Stimulated activated effector memory CD8-positive, alpha-beta T cell treated with anti-CD3 and anti-CD28 coated beads, Interleukin-12 subunit alpha, Interleukin-12 subunit beta, amount 100 ng/mL, for 72 hours (primary cell): ENCODE measurements at places on chromosomes 5 and 9.

- no peak for DNase-seq
These were observed 30.5 kb upstream of the TARS1 start for GRCh38 chr5:33410221-33410620.

GRCh38 chr5:14753947-14754346, 89.4 kb downstream of the OTULIN start:
- DNase-seq, result no peak

- DNase-seq, result no peak
These were observed 53.4 kb upstream of the RPS23 start for GRCh38 chr5:82331557-82331956.

- DNase-seq, result no peak
These were observed 14.1 kb upstream of the SEMA5A start for GRCh38 chr5:9559965-9560364.

DNA sequence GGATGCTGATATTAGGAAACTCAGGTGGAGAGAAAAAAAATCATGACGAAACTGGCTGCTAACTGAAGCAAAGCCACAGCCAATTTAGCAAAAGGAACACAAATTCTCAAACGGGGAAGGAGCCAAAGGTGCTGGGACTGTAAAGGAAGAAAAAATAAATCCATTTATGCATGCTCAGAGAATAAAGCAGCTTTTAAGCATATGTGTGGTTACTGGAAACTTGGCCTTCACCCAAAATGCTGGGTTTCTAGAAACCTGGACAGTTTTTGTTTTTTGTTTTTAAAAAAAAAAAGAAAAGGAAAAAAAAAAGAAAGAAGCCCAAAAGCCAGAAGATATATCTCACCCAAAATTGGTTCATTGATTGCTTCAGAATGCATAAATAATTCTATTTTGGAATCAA, 8.0 kb downstream of the WHRN start:
- no peak for DNase-seq

DNA sequence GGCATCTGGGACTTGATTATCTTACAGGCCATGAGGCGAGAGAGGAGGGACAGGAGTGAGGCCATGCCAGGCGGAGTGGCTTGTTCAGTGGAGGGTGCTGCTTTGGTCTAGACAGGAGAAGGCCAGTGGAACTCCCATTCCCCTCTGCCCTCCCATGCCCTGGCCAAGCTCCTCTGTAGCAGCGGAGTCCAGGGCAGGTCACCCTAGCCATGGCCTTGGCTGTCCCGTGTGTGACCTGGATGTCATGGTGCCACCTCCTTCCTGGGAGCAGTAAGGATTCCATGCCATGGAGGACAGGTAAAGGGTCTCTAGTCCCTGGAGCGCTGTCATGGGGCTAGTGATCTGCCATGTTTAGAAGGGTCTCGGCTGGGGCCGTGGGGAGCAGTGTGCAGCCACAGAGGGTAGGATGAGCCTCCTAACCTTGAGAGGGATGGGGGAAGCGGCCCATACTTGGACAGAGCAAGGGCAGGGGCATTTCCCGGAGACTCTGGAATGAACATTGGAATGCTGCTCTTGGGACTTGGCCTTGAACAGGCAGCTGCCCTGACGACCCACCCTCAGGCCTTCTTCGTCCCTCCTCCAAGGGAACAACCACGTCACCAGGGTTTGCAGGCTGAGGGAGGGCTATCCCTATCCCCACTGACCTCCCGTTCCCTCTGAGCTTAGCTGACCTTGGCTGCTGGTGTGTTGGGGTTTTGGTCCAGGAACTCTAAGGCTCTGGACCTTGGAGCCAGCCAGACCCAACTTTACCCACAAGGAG, 100.4 kb downstream of the DAB2IP start:
- DNase-seq, result no peak

DNA sequence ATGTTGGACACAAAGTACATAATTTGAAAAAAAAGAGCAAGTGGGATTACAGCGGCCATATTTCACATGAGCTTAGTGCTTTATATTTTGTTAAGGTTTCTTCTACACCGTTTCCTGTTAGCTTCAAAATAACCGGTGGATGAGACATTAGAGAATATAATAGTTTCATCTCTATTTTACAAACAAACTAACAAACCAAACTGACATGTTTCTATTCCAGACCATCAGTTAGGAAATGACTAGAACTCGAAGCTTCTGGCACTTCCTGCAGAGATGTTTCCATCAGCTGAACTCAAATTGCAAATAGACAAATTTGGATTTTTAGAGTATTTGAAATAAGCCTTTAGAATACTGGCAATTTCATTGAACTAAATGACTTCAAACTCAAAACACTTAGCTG, 86.5 kb downstream of the MTRR start:
- DNase-seq, result no peak

DNA sequence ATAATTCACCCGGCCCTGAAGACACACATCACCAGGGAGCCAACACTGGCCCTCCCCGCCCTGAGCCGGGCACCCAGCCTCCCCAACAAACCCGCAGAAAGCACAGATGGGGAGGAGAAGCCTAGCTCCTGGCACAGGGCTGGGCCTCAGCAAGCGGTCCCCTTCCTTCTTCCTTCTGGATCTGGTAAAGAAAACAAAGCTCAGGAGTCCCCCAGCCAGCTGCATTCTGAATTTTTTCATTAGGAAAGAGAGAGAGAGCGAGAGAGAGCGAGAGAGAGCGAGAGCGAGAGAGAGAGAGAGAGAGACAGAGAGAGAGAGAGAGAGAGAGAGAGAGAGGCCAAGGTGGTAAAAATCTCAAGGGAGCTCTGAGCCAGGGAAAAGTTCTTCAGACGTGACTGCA, 195.7 kb downstream of the CRB2 start:
- DNase-seq, result no peak

DNA sequence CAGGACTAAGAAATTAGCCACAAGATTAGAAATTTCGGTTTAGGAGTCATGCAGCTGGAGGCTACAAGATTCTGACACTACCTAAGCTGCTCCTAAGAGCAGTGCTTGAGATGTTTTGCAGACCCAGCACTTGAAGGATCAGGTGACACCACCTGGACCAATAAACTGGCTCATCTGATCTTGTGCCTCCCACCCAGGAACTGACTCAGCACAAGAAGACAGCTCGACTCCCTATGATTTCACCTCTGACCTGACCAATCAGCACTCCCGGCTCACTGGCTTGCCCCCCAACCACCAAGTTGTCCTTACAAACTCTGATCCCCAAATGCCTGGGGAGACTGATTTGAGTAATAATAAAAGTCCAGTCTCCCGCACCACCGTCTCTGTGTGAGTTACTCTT, 170.4 kb downstream of the TTC39B start:
- no peak for DNase-seq

DNA sequence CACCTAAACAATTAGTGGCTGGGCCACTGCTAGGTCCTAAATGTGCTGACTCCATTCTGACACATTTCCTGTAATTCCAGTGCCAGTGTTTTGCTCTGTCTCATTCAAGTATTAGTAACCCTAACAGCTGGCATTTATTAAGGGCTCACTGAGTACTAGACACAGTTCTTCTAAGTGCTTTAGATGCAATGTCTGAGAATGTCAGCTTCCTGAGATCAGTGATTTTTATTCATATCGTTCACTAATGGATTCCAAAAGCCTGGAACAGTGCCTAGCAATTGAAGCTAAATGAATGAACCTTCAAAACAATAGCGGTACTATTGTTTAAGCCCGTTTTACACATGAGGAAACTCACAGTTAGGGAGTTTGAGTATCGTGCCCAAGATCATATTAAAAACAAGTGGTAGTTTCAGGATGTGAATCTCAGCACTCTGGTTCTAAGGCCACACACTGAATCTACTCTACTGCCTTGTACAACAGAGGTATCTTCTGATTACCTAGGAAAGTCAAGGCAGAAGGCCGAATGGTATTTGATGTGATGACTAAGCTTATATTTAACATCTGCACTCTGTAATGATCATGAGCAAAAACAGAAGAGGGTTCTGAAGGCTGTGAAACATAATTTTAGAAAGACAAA, 304.0 kb downstream of the PJA2 start:
- DNase-seq, result no peak

DNA sequence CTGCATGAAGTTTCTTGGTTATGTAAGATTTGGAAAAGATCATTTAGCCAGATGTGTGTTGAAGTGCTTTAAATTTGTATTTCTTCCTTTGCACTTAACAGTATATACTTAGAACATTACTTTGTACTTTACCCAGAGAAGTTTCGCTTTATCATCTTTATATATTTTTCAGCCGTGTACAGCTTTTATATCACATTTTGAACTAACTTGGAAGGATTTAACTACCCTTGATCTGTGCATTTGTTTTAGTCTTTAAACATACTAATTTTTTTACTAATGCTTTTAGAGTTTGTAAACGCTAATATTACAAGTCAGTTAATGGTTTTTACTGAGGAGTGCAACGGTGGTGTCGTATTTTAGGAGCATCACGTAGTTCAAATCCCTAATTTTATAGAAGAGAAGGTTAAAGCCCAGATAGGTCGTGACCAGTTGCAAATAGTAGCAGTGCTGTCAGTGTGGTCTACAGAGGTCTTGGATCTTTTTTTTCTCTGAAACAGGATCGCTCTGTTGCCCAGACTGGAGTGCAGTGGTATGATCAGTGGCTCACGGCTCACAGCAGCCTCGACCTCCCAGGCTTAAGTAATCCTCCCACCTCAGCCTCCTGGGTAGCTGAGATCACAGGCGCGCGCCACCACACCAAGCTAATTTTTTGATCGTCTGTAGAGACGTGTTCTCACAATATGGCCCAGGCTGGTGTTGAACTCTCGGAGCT, 2.0 kb downstream of the MATR3 start:
- no peak for DNase-seq

DNA sequence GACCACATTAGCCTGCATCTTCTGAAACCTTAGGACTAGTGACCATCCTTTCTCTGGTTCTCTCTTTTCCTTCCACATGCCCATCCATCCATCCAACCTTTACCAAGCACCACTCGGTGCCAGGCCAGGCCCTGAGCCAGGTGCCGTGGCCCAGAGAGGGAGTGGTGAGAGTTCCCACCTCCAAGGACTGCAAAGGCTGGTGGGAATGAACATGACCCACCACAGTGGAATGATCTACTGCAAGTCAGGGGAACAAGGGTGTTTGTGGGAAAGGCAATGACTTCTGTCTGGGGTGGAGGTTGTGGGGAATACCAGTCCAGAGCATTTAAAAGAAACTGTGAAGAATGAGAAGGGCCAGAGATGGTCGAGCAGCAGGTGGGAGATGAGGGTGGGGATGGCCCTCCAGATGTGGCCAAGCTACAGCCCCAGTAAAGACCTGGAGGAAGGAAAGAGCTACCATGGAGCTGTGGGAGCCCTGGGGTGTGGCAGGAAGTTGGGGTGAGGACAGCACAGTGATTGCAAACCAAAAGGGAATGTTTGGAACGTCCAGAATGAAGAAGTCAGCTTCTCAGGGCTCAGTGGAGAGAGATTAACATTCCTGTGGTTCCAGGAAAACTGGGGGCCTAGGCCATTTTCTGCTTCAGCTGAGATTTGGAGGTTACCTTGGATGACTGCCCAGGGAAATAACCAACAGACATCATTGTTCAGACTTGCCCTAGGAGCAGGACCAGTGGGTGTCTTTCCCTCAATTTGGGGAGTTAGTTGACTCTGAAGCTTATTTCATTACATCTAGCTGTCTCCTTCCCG, 30.7 kb upstream of the CORO2A start:
- no peak for DNase-seq

DNA sequence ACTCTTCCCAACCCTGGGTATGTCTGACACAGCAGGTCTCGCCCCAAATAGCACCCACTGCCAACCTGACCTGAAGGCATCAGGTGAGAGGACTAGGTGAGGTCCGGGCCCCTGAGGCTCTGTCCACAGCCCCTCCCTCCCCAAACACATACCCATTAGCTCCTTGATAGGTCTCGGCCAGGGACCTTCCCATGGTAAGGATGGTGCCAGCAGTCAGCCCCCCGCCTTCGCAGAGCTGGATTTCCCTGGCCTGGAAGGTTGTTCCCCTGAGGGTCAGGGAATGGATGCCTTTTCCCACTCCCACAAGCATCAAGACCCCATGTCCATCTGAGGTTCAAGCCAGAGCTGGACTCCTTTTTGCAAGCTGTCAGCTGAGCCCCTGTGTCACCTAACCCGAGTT, 2.7 kb downstream of the ENHO start:
- no peak for DNase-seq

DNA sequence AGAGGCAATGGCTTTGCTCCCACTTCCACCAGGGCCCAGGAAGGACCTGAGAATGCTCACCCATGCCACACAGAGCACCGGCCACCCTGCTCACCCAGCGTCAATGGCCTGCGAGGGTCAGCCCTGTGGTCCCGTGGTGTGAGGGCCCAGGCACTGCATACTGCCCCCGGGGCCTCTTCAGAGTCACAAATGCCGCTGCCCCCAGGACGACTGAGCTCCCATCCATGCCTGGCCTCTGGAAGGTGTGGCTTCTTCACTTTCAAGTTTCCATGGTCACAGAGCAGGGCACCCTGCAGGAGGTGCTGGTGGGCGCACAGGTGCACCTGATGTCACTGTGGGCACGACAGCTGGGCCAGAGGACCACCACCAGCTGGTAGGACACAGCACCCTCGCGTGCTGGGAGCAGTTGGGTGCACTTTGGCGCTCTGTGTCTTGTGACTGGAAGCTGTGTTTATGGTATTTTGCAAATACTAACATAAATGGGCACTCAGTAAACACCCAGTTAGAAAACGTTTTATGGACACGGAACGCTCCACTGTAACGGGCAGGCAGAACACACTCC, 12.5 kb upstream of the ZDHHC11 start:
- DNase-seq, result no peak

- DNase-seq, result no peak
These were observed 84.7 kb upstream of the DHFR start for GRCh38 chr5:80739496-80739895.

GRCh38 chr9:103661663-103662062, 432.4 kb upstream of the SMC2 start:
- DNase-seq, result no peak

- no peak for DNase-seq
These were observed 128.9 kb upstream of the IL12B start for GRCh38 chr5:159459132-159459627.

DNA sequence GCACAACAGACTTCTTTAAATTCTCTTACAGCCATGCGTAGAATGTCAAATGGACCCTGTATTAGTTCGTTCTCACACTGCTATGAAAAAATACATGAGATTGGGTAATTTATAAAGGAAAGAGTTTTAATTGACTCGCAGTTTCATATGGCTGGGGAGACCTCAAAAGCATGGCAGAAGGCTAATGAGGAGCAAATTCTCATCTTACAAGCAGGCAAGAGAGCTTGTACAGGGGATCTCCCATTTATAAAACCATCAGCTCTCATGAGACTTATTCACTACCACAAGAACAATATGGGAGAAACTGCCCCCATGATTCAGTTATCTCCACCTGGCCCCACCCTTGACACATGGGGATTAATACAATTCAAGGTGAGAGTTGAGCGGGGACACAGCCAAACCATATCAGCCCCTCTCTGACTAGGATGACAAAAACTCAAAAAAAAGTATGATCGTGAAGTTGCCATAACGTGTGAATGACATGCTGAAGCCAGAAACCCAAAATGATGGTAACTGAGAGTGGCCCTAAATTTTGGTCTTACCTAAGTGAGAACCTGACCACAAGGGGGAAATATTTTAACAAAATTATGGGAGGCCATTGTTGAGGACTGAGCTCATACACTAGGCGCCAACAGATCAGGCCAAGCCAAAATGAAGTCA, 17.5 kb upstream of the TEX10 start:
- no peak for DNase-seq
